ENCODE measurements at places on chromosomes 3 and 15. TPM values are rescaled to one million over a fixed set of nuclear protein-coding genes. Genes with fewer than 3 reads are reported as not detected.

DNA sequence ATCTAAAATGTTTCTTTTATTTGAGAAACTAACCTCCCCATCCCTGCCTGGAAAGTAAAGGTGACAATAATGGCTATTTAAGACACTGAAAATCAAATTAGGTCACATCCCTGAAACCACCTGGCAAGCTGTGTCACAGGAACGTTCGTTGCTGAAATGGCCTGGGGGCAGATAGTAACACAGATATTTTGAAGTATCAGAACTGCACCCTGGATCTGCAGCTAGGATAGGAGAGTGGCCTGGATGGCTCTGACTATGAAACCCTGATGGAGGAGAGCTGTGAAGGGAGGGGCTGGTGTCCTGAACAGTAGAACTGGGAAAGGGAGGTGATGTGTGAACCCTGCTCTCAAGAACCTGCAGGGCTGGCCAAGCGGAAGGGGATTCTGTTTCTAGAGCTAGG lies 648.3 kb upstream of the CFAP20DC start:
- no peak overlapping the region for H3K27ac ChIP-seq
- no peaks in the 10 kb centered on the region for H3K27me3 ChIP-seq
- no peak overlapping the region for H3K4me3 ChIP-seq
- H3K4me1 ChIP-seq, result no peaks in the 10 kb centered on the region
- DNase-seq, result no peak

- H3K4me3 ChIP-seq, result no peak overlapping the region
- no peak for DNase-seq
- no peaks in the 10 kb centered on the region for H3K27me3 ChIP-seq
- no peaks in the 10 kb centered on the region for H3K4me1 ChIP-seq
Measured at GRCh38 chr3:180617049-180617448, 15.1 kb downstream of the TTC14 start.

DNA sequence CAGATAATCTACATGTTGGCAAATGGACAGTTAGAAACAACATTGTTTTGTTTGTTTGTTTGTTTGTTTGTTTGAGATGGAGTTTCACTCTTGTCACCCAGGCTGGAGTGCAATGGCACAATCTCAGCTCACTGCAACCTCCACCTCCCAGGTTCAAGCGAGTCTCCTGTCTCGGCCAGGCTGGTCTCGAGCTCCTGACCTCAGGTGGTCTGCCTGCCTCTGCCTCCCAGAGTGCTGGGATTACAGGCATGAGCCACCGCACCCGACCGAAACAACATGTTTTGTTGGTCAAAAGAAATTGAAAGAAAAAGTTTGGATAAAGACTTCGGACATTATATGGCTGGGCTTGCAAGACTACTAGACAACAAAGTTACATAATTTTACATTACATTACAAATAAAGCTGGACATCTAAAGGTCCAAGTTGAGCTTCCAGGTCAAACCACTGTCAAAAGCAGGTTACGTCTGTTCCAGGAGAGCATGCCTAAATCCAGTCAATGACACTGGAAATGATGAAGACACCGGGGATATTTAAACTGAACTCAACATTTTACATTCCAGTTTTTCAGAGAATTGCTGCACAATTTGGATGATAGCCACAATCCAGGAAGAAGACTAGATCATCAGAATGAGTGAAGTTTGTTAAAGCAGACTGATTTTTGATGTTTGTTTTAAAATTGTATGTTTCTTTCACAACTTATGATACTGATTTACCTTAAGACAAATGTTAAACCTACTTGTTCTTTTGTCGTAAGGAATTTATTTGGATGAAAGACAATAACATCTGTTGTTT lies 18.6 kb downstream of the SERP1 start:
- H3K27me3 ChIP-seq, result no peaks in the 10 kb centered on the region
- H3K36me3 ChIP-seq, result no peaks in the 10 kb centered on the region
- no peaks in the 10 kb centered on the region for H3K4me1 ChIP-seq
- no peak overlapping the region for H3K27ac ChIP-seq
- no peak for DNase-seq
- H3K4me3 ChIP-seq, result no peak overlapping the region

GRCh38 chr15:48924528-48925393 lies 39.0 kb downstream of the SHC4 start:
- H3K4me1 ChIP-seq, result no peaks in the 10 kb centered on the region
- no peak overlapping the region for H3K27ac ChIP-seq
- H3K36me3 ChIP-seq, result no peaks in the 10 kb centered on the region
- DNase-seq, result no peak
- no peak overlapping the region for H3K4me3 ChIP-seq

DNA sequence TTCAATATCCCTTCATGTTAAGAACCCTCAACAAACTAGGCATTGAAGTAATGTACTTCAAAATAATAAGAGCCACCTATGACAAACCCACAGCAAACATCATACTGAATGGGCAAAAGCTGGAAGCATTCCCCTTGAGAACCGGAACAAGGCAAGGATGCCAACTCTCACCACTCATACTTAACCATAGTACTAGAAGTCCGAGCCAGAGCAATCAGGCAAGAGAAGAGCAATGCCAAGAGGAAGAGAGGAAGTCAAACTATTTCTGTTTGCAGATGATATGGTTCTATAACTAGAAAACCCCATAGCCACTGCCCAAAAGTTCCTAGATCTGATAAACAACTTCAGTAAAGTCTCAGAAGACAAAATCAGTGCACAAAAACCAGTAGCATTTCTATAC lies 161.9 kb downstream of the UBE2E2 start:
- H3K4me3 ChIP-seq, result peak overlapping the region; percentile 28
- H3K27me3 ChIP-seq, result no peaks in the 10 kb centered on the region
- no peak for DNase-seq

DNA sequence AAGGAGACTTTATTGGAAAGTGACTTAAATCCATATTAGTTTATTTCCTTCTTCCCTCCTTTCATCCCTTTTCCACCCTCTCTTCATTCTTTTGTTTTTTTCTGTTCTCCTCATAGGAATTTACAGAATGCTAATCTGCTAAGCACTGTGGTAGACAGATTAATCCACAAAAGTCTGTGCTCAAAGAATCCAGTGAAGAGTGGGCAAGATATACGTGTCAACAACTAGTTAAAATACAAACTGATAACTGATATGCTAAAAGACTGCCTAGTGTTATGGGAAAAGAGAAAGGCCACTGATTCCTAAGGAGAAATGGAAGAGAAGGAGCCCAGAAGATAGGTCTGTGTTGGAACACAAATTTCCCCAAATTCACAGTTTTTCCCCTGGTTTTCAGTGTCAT lies 202.2 kb downstream of the MBNL1 start:
- no peak for DNase-seq
- H3K27ac ChIP-seq, result peak overlapping the region; percentile 46
- H3K27me3 ChIP-seq, result no peaks in the 10 kb centered on the region
- H3K4me3 ChIP-seq, result no peak overlapping the region
- peaks cover 27% of the 10 kb centered on the region for H3K4me1 ChIP-seq

DNA sequence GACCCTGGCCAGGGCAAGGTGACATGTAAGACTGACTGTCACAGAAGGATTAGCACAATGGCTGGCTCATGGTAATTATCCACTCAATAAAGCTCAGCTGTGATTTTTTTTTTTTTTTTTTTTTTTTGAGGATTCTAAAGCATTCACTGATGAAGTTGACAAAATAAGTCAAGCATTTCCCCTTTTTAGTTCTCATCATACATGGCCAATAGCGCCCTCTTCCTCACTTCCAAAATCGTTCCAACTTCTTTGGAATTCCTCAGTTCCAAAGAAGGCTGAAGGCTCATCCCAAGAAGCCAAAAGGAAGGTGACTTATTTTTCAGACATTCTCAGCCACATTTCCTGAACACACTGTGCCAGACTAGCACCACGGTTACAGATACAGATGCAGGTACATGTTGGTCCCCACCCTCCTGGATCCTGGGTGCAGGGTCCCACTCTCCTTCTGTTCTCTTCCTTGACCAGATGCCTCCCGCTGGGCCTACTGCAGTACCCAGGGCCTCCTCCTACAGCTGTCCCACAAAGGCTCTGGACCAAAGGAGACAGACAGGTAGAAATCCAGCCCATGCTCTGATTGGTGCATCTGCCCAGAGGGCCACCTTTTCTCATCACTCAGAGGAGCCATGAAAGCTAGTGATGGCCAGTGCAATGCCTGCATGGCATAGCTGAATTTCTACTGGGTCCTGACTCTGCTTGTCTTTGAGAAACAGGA lies 202.6 kb downstream of the UACA start:
- H3K4me1 ChIP-seq, result peaks cover under 1% of the 10 kb centered on the region
- peaks cover 20% of the 10 kb centered on the region for H3K27me3 ChIP-seq
- no peaks in the 10 kb centered on the region for H3K36me3 ChIP-seq
- H3K27ac ChIP-seq, result no peak overlapping the region

DNA sequence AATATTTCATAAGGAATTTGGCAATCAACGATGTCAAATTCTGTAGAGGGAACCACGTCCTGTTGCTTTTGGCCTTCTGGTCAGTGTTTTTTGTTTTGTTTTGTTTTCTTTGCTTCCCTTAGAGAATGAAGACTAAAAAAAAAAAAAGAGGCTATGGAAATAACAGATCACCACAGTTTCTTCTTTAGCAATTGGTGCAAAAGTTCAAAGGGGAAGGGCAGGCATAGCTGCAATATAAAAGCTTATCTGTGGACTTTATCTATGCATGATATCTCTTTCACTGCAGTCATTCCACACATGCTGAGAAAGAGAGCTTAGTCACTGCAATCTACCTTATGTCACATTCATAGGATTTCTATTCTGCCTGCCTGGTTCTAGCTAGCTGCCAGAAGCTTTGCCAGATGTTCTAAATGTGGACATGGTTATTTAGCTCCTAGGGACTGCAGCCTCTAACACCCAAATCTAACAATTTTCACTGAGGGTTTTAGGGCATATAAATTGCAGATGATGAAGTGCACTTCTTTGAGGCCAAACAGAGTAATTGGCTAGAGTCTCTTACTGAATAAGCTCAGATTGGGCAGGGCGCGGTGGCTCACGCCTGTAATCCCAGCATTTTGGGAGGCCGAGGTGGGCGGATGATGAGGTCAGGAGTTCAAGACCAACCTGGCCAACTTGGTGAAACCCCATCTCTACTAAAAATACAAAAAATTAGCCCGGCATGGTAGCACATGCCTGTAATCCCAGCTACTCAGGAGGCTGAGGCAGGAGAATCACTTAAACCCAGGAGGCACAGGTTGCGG lies 637.2 kb downstream of the NTRK3 start:
- no peak overlapping the region for H3K4me3 ChIP-seq
- H3K27ac ChIP-seq, result no peak overlapping the region
- no peak for DNase-seq
- H3K4me1 ChIP-seq, result no peaks in the 10 kb centered on the region
- no peaks in the 10 kb centered on the region for H3K36me3 ChIP-seq

DNA sequence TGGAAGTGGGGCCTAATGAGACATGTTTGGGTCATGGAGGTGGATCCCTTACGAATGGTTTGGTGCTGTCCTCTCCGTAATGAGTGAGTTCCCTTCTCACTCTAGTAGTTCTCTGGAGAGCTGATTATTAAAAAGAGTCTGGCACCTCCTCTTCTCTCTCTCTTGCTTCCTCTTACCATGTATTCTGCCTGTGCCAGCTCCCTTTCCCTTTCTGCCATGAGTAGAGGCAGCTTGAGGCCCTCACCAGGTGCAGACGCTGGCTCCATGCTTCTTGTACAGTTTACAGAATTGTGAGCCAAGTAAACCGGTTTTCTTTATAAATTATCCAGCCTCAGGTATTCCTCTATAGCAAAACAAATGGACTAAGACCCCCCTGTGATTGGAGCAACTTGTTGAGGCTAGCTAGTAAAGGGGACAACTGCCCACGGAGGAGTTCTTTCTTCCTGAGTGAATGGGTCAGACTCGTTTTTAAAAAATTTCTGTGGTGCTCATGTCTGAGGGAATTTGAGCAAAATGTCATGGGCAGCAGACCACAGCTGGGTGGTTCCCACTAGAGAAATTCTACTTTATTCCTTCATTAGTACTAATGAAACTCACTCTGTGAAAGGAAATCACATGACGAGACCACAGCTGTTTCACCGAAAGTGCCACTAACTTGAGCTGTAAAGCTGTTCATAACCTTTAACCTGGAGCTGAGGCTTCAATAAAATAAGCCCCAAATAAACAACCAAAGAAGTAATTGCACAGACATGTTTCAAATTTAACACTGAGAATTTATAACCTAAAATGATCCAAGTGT lies 210.0 kb downstream of the NFKBIZ start:
- H3K27ac ChIP-seq, result peak overlapping the region; percentile 97
- H3K27me3 ChIP-seq, result no peaks in the 10 kb centered on the region
- peaks cover 54% of the 10 kb centered on the region for H3K4me1 ChIP-seq
- no peak for DNase-seq

DNA sequence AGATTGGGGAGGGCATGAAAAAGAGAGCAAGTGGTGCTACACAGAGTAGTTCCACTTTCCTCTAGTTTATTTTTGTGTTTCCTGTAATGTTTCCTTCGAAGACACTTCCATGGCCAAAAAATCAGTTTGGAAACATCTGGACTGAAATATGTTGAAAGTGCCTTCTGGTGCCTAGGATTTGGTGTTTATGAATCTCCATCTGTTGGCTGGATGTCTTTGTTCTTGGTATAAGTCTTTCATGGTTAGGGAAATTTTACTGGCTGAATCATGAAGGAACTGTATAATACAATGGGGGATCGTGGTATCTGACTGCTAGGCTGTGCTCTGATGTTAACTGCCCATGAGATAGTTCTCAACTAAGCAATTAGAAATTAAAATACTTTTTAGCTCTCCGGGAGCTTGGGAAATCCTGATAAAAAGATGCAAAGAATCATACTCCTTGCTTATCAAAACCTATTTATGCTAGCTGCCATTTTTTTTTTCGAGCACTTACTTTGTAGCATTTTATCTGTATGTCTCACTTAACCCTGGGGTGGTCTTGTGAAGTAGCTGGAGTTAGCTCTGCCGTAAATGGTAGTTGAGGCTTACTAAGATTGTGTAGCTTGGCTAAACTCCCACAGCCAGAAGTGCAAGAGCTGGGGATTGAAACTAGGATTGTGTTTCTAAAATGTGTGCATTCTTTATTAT lies 21.9 kb downstream of the AKAP13 start:
- H3K27ac ChIP-seq, result peak overlapping the region; percentile 89
- peaks cover 89% of the 10 kb centered on the region for H3K4me1 ChIP-seq
- no peak for DNase-seq
- H3K36me3 ChIP-seq, result no peaks in the 10 kb centered on the region
- H3K27me3 ChIP-seq, result no peaks in the 10 kb centered on the region

GRCh38 chr3:127791221-127791913 lies 30.9 kb downstream of the MGLL start:
- H3K4me1 ChIP-seq, result peaks cover 9% of the 10 kb centered on the region
- H3K27ac ChIP-seq, result no peak overlapping the region
- H3K27me3 ChIP-seq, result no peaks in the 10 kb centered on the region
- no peak overlapping the region for H3K4me3 ChIP-seq
- H3K36me3 ChIP-seq, result no peaks in the 10 kb centered on the region

DNA sequence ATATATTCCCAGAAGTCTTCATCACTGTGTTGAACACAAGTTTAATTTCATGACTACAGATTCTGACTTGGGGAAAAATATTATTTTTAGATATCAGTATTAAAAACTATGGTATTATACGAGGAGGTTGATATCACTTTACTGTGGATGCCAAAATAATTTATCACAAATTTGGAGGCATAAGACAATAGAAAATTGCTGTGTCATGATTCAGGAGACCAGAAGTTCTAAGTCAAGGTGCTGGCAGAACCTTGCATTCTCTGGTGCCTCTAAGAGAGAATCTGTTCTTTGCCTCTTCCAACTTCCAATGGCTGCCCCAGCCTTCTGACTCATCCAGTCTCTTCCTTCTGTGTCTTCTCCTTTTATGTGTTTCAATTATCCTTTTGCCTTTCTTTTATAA lies 325.0 kb upstream of the CNTN4 start:
- H3K36me3 ChIP-seq, result no peaks in the 10 kb centered on the region
- H3K27ac ChIP-seq, result no peak overlapping the region
- no peak overlapping the region for H3K4me3 ChIP-seq
- H3K4me1 ChIP-seq, result no peaks in the 10 kb centered on the region

Gene EHD4
- total RNA-seq, result 38.4 TPM

Gene CCDC54
- total RNA-seq, result not detected

Gene SSUH2
- 0.39 TPM for total RNA-seq

Gene MKRN3
- total RNA-seq, result 0.98 TPM

Gene DNAJC17
- 43.1 TPM for total RNA-seq

Gene LEKR1
- total RNA-seq, result 2.9 TPM

Gene CADPS
- total RNA-seq, result not detected

Gene ADIPOQ
- not detected for total RNA-seq
